ENCODE measurements at places on chromosomes 5 and 9. TPM values are rescaled to one million over a fixed set of nuclear protein-coding genes. Genes with fewer than 3 reads are reported as not detected.

Gene DAB2IP
- 30.9 TPM for polyA plus RNA-seq

Gene NACC2
- 39.1 TPM for polyA plus RNA-seq

Gene TAF11L10
- polyA plus RNA-seq = not detected

Gene SRD5A1
- polyA plus RNA-seq = 3.1 TPM

DNA sequence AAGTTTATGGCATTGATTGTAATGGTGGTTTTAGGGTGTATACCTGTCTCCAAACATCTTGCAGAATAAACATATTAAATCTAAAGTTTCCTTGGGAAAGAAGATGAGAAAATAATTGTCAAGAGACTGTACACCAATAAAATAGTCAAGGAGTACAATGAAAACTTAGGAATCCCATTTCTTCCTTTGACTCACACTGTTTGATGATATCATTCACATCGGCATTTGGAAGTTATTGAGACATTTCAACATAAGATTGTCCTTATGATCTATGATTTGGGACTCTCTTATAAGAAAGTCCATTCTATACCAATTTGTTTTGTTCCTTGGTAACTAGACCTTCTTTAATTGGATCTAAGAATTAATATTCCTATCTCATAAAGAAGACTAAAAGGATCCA is 482.7 kb downstream of the RAB3C start:
- DNase-seq = no peak

DNA sequence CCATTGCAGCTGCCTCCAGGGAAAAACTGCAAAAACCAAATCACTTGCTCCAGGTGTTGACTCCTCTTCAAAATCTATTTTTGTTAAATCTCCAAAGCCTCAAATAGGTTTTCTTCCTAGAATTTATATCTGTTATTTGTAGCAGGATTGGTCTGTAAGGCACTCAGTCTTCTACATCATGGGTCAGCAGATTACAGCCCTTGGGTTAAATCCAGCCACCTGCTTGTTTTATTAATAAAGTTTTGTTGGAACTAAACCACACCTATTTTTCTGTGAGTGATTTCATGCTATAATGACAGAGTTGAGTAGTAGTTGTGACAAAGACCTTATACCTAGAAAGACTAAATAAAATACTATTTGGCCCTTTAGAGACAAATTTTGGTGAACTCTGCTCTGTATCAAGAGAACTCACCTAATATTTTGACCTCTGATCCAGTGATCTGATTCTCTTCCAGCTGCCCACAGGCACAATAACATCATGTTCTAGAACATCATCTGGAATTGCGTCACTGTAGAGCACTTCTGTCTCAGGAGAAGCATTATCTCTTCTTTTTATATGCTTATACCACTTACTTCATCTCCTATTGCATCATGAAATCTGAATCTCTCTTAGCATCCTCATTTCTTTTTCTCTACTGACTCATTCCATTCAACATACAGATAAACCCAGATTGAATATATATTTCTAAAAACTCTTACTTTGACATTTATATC is 130.1 kb downstream of the RPS23 start:
- no peak for DNase-seq

GRCh38 chr5:143649937-143650621 is 161.9 kb upstream of the HMHB1 start:
- no peak for DNase-seq

DNA sequence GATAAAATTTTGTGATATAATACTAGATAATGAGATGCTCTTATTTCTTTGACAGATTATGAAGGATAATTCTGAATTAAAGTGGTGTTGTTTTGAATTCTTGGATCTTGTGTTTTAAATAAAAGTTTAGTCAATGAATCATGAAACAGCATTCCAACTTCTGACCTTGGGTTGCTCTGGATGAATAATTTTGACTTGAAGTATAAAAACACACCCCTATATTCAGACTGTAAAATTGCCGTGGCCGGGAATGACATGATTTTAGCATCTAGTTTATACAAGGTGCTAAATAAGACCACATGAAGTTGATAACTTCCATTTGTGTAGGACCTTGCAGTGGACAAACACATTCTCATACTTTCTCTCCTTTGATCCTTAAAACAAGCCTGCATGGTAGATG is 67.2 kb upstream of the DAP start:
- no peak for DNase-seq

- DNase-seq = no peak
Measured at GRCh38 chr9:37582548-37583157, 6.5 kb upstream of the FBXO10 start.

DNA sequence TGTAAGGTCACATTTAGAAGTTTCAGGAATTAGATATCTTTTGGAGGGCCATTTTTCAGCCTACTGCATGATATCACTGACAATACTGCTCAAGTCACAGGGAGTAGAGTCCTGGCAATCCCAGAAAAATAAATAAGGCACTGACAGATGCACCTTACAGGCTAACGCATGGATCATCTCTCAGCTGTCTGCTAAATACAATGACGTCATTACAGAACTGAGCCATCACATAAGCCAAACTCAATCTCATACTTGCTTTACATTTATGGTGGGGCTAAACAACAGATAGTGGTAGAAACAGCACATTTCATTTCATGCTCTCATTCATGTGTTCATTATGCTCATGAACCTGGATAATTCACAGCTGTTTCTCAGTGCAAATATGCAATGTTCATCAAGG is 243.7 kb downstream of the SEMA5A start:
- no peak for DNase-seq

DNA sequence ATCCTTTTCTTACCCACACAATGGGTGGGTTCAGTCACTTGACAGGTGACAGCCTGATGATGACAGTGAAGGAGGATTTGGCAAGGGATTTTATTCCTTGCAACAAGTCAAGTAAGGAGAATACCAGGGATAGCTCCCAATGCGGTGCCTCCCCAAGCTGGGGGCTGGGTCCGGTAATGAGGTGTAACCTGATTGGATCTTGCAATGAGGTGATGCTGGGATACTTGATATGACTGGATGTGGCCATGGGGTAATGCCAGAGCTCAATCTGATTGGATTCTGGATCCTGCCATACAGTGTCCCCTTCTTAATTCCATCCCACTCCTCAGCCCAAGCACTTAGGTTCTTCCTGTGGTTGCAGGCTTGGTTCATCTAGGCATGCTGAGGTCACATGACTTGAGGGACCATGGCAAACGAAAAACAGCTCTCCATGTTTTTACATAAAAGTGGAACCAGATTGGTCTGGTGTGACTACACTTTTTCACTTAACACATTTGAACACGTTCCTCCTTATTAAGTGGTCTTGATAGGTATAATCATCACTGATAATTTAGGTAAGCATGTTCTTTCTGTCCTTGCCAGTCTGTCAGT is 181.1 kb downstream of the PDZD2 start:
- DNase-seq = no peak

- DNase-seq = peak; percentile 71
Measured at GRCh38 chr5:98769210-98769958, 4.1 kb upstream of the RGMB start.

GRCh38 chr5:75365740-75366139 is 28.7 kb downstream of the HMGCR start:
- no peak for DNase-seq

DNA sequence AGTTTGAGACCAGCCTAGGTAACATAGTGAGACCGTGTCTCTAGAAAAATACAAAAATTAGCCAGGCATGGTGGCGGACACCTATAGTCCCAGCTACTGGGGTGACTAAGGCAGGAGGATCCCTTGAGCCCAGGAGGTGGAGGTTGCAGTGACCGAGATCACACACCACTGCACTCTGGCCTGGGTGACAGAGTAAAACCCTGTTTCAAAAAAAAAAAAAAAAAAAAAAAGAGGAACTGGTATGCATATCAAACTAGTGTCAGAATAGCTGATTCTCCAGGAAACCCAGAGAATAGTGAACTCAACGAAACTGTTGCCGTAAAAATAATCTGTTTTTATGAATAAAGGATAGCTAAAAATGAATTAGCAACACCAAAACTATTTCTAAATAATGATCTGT is 126.6 kb upstream of the BASP1 start:
- no peak for DNase-seq

DNA sequence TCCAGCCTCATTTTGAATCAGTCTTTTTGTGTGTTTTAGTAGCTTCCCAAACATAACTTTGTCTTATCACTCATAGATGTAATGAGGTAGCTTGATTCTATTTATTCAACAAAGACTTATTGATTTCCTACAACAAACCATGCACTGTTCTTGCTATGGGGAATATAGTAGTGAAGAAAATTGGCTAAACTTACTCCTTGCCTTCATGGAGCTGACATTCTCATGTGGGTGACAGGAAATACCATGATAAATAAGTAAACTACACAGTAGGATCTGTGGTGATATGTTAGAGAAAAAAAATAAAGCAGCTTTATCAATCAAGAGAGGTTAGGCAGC is 255.7 kb upstream of the TNC start:
- no peak for DNase-seq

GRCh38 chr5:171845857-171846256 is 60.2 kb downstream of the SMIM23 start:
- peak; percentile 37 for DNase-seq

GRCh38 chr9:108466304-108466703 is 389.5 kb downstream of the ACTL7B start:
- no peak for DNase-seq

GRCh38 chr5:65462139-65462705 is 19.5 kb downstream of the ADAMTS6 start:
- no peak for DNase-seq

- DNase-seq = no peak
Measured at GRCh38 chr9:73742412-73742811, 590.7 kb downstream of the ANXA1 start.

- DNase-seq = peak; percentile 22
Measured at GRCh38 chr5:67494186-67494855, 297.7 kb upstream of the CD180 start.

Data from heart left ventricle (tissue), 16 donors.